Muscle of arm (tissue), 14 donors: ENCODE measurements at places on chromosomes 1 and 21. TPM values are rescaled to one million over a fixed set of nuclear protein-coding genes. Genes with fewer than 3 reads are reported as not detected.

Gene LIN28A
- not detected for polyA plus RNA-seq

Gene RER1
- polyA plus RNA-seq: 88.6 TPM

Gene CSF3R
- 2.6 TPM for polyA plus RNA-seq

Gene C1orf115
- 11.5 TPM for polyA plus RNA-seq

Gene KCNT2
- 7.5 TPM for polyA plus RNA-seq

Gene OR2G2
- polyA plus RNA-seq: not detected

Gene CSMD2
- 0.53 TPM for polyA plus RNA-seq

Gene RGSL1
- polyA plus RNA-seq: not detected

Gene EPHB2
- not detected for polyA plus RNA-seq

Gene DMBX1
- polyA plus RNA-seq: not detected

Gene OPTC
- not detected for polyA plus RNA-seq

Gene BACH1
- polyA plus RNA-seq: 25.8 TPM

Gene GNL2
- polyA plus RNA-seq: not detected
